CD4-positive, alpha-beta memory T cell (primary cell): ENCODE measurements at places on chromosomes 13 and 19. TPM values are rescaled to one million over a fixed set of nuclear protein-coding genes. Genes with fewer than 3 reads are reported as not detected.
A peak's percentile ranks its signal among the peaks of the same experiment; 100 is the strongest.

The FSD1 gene
- total RNA-seq = 1.4 TPM

GRCh38 chr13:73664851-73665250 lies 469.4 kb downstream of the KLF12 start:
- H3K4me3 ChIP-seq = no peak overlapping the region
- H3K27ac ChIP-seq = no peak overlapping the region
- H3K36me3 ChIP-seq = no peaks in the 10 kb centered on the region
- no peak for DNase-seq
- no peaks in the 10 kb centered on the region for H3K27me3 ChIP-seq

DNA sequence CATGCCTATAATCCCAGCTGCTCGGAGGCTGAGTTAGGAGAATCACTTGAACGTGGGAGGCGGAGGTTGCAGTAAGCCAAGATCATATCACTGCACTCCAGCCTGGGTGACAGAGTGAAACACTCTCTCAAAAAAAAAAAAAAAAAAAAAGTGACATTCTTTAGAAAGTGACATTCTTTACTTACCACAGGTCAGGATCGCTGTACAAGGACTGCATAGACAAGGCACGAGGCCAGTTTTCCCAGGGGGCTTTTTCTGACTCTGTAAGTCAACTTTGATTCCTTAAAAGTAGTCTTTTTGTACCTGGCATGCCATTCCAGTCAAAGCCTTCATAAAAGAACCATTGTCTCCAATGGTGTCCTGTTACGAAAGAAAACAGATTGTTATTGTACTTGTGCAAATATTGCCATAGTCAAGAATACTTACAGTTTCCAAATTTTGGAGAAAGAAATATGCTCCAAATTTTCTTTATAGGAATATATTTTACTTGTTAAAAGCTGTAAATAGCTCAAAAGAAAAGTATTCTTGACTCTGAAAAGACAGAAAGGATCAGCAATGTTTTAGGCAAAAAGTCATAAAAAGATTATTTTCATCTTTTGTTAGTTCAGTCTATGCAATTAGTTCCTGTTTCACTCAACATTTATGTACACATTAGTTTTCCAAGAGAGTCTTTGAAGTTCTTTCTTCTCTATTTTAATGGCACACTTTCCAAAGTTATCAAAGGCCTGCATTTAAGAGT lies 39.3 kb downstream of the CEACAM1 start:
- peaks cover 3% of the 10 kb centered on the region for H3K4me1 ChIP-seq
- H3K36me3 ChIP-seq = no peaks in the 10 kb centered on the region
- H3K27ac ChIP-seq = no peak overlapping the region
- H3K4me3 ChIP-seq = no peak overlapping the region
- H3K27me3 ChIP-seq = no peaks in the 10 kb centered on the region

- DNase-seq = peak; percentile 73
- H3K4me3 ChIP-seq = peak overlapping the region; percentile 92
Observed at GRCh38 chr19:10566658-10567410, 1.0 kb upstream of the KRI1 start.

The NLRP11 gene
- total RNA-seq = not detected

The MBD3L2 gene
- not detected for total RNA-seq

The CEACAM16 gene
- total RNA-seq = not detected

The RAB3A gene
- 4.7 TPM for total RNA-seq

GRCh38 chr19:1406774-1407527 lies 435 bp upstream of the DAZAP1 start:
- peaks cover 43% of the 10 kb centered on the region for H3K4me1 ChIP-seq
- DNase-seq = peak; percentile 98
- peak overlapping the region; percentile 88 for H3K27ac ChIP-seq
- H3K4me3 ChIP-seq = peak overlapping the region; percentile 57
- peaks cover 11% of the 10 kb centered on the region for H3K36me3 ChIP-seq

The CHMP2A gene
- 81.1 TPM for total RNA-seq

The ATP4A gene
- not detected for total RNA-seq

The TARM1 gene
- total RNA-seq = not detected

GRCh38 chr13:25295228-25295627 lies 6.2 kb upstream of the NUP58 start:
- no peak overlapping the region for H3K27ac ChIP-seq
- H3K4me3 ChIP-seq = no peak overlapping the region
- peaks cover 5% of the 10 kb centered on the region for H3K27me3 ChIP-seq
- no peak for DNase-seq
- H3K36me3 ChIP-seq = no peaks in the 10 kb centered on the region
- peaks cover 11% of the 10 kb centered on the region for H3K4me1 ChIP-seq

- peaks cover 19% of the 10 kb centered on the region for H3K36me3 ChIP-seq
- H3K27ac ChIP-seq = no peak overlapping the region
- DNase-seq = no peak
Observed at GRCh38 chr13:51811920-51812451, 8.0 kb upstream of the DHRS12 start.

The SLC10A2 gene
- not detected for total RNA-seq

DNA sequence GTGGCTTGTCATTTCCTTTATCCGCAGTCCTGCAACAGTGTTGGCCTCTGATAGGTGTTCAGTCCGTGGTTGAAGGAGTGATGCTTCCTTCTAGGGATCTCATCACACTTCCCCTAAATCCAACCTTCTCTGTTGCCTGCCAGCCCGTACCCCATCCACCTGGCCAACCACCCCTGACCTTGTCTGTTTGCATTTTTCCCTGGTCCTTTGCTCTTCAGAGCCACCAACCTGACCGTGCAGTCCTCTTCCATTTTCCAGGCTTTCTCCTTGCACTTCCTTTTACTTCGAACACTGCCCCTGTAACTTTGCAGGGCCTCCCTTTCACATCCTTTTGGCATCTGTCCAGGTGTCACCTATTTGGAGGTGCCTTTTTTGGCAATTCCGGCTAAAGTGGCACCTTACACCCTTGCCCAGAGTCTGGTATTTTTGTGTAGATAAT lies 696 bp downstream of the ZNF460 start:
- peak overlapping the region; percentile 100 for H3K27ac ChIP-seq
- peaks cover 18% of the 10 kb centered on the region for H3K36me3 ChIP-seq
- H3K4me3 ChIP-seq = peak overlapping the region; percentile 100
- no peaks in the 10 kb centered on the region for H3K27me3 ChIP-seq

- no peak overlapping the region for H3K27ac ChIP-seq
- no peaks in the 10 kb centered on the region for H3K4me1 ChIP-seq
- no peak overlapping the region for H3K4me3 ChIP-seq
- no peak for DNase-seq
Observed at GRCh38 chr19:50933640-50934039, 19.2 kb downstream of the KLK5 start.

The ZNF224 gene
- 86.9 TPM for total RNA-seq

DNA sequence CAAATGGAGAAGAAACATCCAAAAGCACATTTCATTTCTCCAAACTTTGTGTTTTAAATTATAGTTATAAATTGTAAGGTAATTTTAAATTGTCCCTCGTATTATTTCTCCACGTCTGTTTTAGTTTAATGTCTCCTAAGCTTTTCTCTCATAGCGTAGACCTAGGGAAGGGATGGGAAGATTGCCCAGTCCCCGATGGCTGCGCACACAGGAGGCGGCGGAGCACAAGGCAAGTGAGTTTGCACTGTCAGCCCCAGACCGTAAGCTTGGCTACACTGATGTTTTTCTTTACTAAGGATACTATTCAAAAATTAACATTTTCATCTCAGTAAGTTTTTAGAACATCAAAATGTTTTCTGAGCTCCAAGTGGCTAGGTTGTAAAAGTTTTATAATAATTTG lies 72.3 kb downstream of the GPR12 start:
- H3K27me3 ChIP-seq = no peaks in the 10 kb centered on the region
- H3K36me3 ChIP-seq = no peaks in the 10 kb centered on the region
- no peak overlapping the region for H3K4me3 ChIP-seq
- DNase-seq = no peak
- no peaks in the 10 kb centered on the region for H3K4me1 ChIP-seq

DNA sequence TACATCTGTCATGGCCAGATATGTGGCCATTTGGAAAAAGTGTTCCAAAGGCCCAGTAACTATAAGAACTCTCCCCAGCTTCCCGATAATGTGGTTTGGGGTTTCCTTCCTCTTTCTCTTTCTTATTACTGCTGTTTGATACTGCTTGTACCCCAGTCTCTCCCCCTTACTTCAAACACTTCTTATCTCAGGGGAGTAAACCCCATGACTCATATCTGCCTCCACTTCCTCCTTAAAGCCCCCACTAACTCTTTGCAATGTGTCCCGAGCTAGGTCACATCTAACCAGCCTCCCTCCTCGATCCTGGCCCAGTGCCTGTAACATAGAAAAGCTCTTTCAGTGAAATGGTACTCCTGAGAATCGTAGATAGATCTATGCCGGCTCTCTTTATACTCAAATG lies 82.4 kb upstream of the STARD13 start:
- no peaks in the 10 kb centered on the region for H3K36me3 ChIP-seq
- no peak overlapping the region for H3K4me3 ChIP-seq
- no peak overlapping the region for H3K27ac ChIP-seq
- H3K4me1 ChIP-seq = no peaks in the 10 kb centered on the region
- no peaks in the 10 kb centered on the region for H3K27me3 ChIP-seq
- no peak for DNase-seq

GRCh38 chr19:50835785-50836542 lies 2.6 kb upstream of the KLK15 start:
- peak; percentile 43 for DNase-seq
- H3K36me3 ChIP-seq = no peaks in the 10 kb centered on the region
- H3K27ac ChIP-seq = no peak overlapping the region
- H3K4me1 ChIP-seq = peaks cover 15% of the 10 kb centered on the region
- H3K27me3 ChIP-seq = peaks cover 6% of the 10 kb centered on the region

The ICAM1 gene
- total RNA-seq = 7.5 TPM

DNA sequence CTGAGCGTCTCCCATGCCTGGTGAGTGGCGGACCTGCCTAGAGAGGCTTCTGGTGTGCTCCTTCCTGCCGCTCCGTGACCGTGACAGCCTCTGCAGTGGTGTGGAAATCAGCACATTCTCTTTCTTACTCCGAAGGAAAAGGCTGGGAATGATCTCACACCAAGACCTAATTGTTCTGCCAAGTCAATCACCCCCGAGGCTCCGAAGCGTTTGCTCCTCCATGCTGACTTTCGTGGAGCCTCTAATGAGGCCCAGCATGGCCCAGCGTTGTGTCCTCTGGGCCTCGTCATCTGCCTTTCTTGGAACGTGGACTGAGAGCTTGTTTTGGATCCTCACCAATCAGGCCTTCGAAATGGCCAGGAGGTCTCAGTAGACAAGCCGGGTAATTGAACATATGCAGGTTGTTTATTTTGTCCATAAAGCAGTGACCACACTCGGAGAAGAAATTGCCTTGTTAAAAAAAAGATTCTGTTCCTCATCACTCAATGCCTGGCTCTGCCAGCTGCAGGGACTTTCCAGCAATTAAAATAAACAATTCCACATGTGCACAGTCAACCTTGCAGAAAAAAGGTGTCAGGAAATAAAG lies 107.1 kb downstream of the UBL3 start:
- no peak overlapping the region for H3K27ac ChIP-seq
- DNase-seq = no peak
- H3K36me3 ChIP-seq = no peaks in the 10 kb centered on the region
- no peaks in the 10 kb centered on the region for H3K27me3 ChIP-seq
- H3K4me3 ChIP-seq = no peak overlapping the region

DNA sequence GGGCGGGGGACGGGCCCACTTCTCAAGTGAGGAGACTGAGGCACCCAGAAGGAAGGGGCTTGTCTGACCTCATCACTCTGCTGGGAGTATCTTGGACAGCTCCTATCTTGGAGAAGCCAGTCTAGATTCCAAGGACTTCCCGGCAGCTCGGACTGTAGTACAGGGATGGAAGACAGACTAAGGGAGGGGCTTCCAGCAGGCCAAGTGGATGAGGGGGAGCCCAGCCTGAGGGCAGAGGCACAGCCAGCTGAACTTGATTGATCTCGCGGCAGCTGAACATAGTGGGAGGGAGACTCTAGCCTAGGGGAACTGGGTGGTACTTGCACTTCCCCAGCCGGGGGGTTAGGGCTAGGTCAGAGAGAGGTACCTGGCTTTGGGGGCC lies 711 bp downstream of the CILP2 start:
- no peak overlapping the region for H3K27ac ChIP-seq
- H3K36me3 ChIP-seq = no peaks in the 10 kb centered on the region
- no peaks in the 10 kb centered on the region for H3K27me3 ChIP-seq
- peaks cover 27% of the 10 kb centered on the region for H3K4me1 ChIP-seq
- DNase-seq = no peak
- H3K4me3 ChIP-seq = no peak overlapping the region

GRCh38 chr19:44855606-44856005 lies 9.5 kb downstream of the NECTIN2 start:
- no peak for DNase-seq
- H3K27me3 ChIP-seq = no peaks in the 10 kb centered on the region
- no peaks in the 10 kb centered on the region for H3K36me3 ChIP-seq
- H3K27ac ChIP-seq = no peak overlapping the region
- no peak overlapping the region for H3K4me3 ChIP-seq
- H3K4me1 ChIP-seq = no peaks in the 10 kb centered on the region

DNA sequence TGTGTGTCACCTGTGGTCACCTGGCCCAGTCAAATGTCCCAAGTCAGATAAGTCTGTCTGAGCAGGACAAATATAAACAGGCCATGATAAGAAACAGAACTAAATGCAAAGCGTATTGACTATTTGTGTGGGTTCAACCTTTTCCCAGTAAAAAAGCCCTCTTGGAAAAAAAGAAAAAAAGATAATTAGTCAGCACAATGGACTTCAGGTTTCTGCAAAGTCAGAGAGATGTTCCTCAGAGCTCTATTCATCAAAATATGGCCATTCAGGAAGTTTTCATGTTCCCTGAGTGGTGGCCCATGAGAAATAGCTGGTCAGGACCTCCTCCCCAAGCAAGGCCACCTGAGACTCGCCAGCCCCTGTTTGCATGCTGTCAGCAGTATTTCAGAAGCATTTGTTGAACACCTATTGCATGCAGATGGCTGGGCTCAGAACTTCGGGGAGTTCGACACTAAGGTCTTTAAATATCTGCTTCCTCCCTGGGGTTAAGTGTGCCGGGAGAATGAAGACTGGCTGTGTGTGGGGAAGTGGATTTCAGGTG lies 2.7 kb downstream of the FFAR3 start:
- peaks cover 9% of the 10 kb centered on the region for H3K4me1 ChIP-seq
- no peak overlapping the region for H3K27ac ChIP-seq
- H3K4me3 ChIP-seq = no peak overlapping the region

The LAIR1 gene
- total RNA-seq = 59.8 TPM

GRCh38 chr19:47094557-47095475 lies 18.8 kb downstream of the ZC3H4 start:
- peak overlapping the region; percentile 77 for H3K27ac ChIP-seq
- H3K4me1 ChIP-seq = peaks cover 42% of the 10 kb centered on the region
- no peaks in the 10 kb centered on the region for H3K27me3 ChIP-seq
- peak; percentile 45 for DNase-seq

- H3K27me3 ChIP-seq = peaks cover 5% of the 10 kb centered on the region
- no peaks in the 10 kb centered on the region for H3K36me3 ChIP-seq
- no peak overlapping the region for H3K27ac ChIP-seq
- no peak for DNase-seq
- H3K4me3 ChIP-seq = no peak overlapping the region
- H3K4me1 ChIP-seq = no peaks in the 10 kb centered on the region
Observed at GRCh38 chr13:39317291-39317690, 279.0 kb downstream of the NHLRC3 start.

DNA sequence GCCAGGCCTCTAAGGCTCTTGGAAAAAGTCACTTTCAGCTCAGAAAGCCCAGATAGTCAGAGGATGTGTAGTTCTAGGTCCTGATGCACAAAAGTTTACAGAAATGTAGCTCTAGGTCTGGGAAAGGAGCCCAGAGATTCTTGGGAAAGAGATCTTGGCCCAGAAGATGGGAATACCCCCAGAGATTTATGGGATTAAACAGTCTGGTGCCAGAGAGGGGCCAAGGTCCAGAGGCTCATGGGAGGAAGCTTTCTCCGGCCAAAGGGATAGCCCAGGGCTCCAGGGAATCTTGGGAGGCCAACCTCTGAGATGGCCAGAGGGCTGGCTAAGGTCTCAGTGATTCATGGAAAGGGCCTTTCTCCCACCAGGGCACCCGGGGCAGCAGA lies 15.2 kb downstream of the BCAT2 start:
- peaks cover 5% of the 10 kb centered on the region for H3K4me1 ChIP-seq
- H3K36me3 ChIP-seq = no peaks in the 10 kb centered on the region
- H3K4me3 ChIP-seq = peak overlapping the region; percentile 48
- peak overlapping the region; percentile 70 for H3K27ac ChIP-seq
